Right ventricle myocardium superior (tissue), 1 donor: ENCODE measurements at places on chromosomes 3 and 15.

- no peak for DNase-seq
Observed at GRCh38 chr15:68354268-68354667, 76.7 kb downstream of the FEM1B start.

DNA sequence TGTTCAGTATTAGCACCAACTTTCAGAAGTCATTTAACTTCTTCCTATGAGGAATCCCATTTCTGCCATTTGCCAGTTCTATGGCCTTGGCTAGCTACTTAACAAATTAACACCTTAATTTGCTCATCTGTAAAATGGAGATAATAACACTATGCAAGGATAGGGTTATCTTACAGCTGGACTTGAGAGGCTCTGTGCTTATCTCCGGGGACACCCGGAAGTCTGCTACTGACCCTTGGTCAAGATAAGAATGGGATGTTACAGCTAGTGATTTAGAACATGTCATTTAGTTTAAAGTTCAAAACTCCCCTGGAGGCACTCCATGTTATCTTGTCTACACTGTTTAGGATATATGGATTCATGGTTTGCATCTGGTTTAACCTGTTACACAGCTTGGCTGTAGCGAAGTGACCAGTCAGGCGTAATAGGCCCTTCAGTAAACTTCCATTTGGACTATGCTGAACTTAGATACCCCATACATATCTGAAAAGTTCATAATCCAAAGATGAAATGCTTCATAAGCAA is 156.0 kb upstream of the CD96 start:
- no peak for DNase-seq

DNA sequence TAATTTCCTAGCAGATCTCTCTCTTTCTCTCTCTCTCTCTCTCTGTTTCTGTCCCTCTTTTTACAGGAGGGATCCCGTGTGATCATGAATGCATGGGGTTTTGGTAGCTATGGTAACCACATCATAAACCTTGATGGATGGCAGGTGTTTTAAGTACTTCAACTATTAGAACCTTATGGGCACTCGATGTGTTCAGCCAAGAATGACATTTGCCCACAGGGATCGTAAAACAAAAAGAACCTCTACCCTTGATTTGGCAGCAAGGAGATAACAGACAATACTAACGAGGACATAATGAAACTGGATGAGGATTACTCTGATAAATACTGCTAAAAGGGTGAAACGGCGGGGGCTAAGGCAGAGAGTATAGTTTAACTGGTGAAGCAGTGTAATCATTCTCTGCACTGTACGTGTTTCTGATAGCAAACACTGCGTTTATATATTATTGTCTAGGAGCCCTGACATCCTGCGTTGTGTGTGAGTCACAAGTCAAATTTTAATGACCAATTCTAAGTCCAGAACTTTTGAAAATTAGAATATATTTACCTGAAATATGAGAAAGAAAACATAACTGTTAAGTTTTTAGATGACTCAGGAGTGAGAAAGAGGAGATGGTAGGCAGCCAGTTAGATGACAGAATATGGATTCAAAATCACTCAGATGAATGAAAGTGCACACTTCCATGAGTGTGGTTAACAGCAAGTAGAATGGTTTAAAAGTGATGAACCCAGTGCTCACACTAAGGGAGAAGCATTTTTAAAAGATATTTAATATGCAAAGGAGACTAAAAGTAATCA is 80.3 kb downstream of the OTOL1 start:
- no peak for DNase-seq

- DNase-seq: no peak
Observed at GRCh38 chr15:39448409-39448808, 132.5 kb upstream of the THBS1 start.

DNA sequence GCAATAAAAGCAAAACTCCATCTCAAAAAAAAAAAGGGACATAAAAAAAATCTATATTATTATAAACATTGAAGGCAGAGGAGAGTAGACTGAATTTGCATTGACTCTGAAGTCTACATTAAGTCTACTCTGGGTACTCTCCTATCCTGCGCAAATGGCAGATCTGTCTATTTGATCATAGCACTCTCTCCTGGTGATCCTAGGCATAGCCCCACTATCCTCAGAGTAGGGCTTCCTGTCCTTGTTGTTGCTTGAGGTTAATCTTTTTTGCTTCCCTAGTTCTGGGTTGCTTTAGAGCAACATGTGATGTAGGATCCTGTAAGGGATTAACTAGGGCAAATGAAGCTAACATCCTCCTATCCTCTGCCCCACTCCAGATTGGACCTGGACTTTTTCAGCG is 82.1 kb upstream of the LRRFIP2 start:
- no peak for DNase-seq

- no peak for DNase-seq
Observed at GRCh38 chr3:161219495-161219894, 1.6 kb upstream of the NMD3 start.

DNA sequence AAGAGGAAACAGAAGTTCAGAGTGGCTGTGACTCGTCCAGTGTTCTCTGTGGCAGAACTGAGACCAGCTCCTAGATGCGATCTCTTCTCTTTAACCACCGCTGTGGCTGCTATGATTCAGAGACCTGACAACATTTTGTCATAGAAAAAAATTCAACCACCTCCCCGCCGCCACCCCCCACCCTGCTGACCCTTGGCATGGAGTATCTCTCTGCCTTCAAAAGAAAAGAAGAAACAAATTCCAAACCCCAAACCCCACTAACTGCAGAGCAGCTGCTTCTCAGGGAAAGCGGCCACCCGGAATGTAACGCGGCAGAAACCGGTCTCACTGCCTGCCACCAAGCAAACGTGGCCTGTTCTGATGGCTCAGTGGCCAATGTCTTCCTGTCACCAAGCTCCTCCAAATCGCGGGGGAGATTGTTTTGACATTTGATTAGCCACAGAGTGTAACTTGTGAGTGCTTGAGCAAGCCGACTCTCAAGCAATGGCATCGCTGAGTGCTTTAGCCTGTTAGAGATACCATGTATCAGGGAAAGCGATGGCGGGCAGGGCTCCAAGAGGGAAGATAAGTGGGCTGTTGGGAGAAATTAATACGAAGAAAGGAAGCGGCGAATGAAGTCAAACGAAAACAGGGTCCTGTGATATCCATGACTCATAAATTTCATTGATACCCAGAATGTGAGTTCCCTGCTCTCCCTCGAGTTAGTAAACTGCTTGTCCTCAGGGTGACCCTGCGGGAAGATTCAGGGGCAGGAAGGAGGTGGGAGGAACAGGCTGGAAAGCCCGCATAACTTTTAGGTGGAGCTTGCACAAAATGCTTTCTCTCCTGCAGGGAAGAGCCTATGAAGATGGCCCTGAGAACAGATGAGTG is 44.8 kb upstream of the TLE3 start:
- DNase-seq: peak; percentile 80

DNA sequence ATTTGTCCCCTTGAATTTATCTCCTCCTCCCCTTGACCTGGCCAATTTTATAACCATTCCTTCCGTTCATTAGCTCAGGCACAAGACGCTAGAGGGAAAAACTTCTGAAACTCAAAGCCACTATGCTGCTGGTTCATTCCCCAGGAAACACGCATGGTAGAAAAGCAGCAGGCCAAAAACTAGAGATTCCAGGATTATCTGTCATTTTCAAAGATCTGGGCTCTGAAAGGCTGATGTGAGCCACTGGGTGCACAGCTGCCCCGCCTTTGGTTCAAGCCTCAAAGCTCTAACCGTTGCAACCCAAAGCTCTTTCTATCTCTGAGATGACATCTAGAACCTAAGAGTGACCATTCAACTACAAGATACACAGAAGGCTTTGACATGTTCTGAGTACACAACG is 6.1 kb downstream of the ANP32A start:
- no peak for DNase-seq

- no peak for DNase-seq
Observed at GRCh38 chr15:31360158-31360561, 33.5 kb downstream of the KLF13 start.

DNA sequence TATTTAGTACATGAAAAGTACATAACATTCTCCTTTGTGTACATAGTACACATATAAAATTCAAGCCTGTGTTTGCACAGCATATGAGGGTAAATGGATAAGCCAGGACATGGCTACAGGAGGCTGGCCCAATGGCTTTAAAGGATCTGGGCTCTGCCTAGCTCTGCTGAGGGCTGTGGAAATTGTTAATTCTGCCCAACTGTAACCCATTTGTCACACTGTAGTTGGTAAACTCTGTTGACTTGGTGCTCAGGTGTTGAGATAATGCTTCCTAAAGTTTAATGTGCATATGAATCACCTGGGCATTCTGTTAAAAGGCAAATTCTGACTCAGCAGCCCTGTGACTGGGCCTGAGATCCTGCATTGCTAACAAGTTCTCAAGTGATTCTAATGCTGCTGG is 196.5 kb upstream of the ZPLD1 start:
- no peak for DNase-seq

DNA sequence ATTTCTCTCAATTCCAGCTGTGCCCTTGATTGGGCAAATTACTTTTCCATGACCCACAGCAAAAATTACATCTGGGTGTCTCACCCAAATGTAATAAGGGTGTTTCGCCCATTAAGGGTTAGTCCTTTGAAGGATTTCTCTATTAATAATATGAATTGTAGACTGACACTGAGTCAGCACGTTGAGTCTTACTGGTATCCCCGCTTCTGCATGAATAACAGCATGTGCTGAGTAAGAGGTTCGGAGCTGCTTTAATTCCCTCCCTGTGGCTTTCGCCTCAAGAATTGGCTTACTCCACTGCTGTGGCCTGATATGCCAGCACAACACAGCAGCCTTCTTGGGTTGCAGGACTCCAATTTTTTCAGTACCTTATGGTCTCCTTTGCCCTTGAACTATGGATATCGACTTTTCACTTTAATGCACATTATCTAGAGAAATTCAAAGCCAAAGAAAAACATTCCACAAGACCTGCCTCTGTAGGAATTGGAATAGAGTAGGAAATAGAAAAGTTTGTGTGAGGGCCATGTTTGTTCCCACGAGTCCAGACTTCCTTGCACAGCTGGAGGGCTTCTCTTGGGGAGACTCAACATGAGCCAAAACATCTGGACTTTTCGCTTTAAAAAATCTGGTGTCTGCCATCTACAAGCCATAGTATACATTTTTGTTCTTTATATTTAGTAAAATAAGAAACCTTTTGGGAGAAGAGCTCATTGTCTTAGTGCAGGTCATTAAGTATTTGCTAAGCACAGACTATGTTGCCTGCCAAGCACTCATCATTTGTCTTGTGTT is 20.7 kb upstream of the ERC2 start:
- DNase-seq: no peak

- DNase-seq: peak; percentile 51
Observed at GRCh38 chr15:39248204-39248603, 332.7 kb upstream of the THBS1 start.

DNA sequence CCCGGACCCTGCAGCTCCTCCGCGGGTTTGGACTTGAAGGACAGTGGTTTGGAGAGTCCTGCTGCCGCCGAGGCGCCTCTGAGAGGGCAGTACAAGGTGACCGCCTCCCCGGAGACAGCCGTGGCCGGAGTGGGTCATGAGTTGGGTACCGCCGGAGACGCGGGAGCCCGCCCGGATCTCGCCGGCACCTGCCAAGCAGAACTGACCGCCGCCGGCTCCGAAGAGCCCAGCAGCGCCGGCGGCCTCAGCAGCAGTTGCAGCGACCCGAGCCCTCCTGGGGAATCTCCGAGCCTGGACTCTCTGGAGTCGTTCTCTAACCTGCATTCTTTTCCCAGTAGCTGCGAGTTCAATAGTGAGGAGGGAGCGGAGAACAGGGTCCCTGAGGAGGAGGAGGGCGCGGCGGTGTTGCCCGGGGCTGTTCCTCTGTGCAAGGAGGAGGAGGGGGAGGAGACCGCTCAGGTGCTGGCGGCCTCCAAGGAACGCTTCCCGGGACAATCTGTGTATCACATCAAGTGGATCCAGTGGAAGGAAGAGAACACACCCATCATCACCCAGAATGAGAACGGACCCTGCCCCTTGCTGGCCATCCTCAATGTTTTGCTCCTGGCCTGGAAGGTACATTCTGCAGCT is 634 bp downstream of the MINDY2 start:
- peak; percentile 67 for DNase-seq

DNA sequence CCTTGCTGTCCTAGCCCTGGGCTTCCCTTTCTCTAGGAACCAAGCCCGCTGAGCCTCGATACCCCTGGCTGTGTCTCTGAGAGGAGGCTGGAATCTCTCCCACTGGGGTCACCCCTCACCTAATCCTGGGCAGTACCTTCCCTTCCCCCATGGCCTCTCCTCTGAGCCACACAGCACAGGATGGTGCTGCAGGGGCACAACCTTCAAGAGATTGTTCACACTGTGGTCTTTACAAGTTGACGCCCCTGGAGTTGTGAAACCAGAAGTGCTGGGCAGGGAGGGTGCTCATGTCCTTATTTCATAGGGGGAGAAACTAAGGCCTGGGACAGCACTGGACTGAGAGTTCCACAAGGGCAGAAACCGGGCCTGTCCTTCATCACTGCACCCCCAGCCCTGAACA is 70.9 kb upstream of the TMEM115 start:
- no peak for DNase-seq

- no peak for DNase-seq
Observed at GRCh38 chr3:133460809-133461208, 61.0 kb downstream of the BFSP2 start.

GRCh38 chr3:126732281-126733060 is 28.4 kb downstream of the CHCHD6 start:
- no peak for DNase-seq

- DNase-seq: no peak
Observed at GRCh38 chr3:45104715-45105711, 41.2 kb downstream of the CDCP1 start.

GRCh38 chr3:24688446-24689148 is 193.9 kb upstream of the THRB start:
- no peak for DNase-seq

DNA sequence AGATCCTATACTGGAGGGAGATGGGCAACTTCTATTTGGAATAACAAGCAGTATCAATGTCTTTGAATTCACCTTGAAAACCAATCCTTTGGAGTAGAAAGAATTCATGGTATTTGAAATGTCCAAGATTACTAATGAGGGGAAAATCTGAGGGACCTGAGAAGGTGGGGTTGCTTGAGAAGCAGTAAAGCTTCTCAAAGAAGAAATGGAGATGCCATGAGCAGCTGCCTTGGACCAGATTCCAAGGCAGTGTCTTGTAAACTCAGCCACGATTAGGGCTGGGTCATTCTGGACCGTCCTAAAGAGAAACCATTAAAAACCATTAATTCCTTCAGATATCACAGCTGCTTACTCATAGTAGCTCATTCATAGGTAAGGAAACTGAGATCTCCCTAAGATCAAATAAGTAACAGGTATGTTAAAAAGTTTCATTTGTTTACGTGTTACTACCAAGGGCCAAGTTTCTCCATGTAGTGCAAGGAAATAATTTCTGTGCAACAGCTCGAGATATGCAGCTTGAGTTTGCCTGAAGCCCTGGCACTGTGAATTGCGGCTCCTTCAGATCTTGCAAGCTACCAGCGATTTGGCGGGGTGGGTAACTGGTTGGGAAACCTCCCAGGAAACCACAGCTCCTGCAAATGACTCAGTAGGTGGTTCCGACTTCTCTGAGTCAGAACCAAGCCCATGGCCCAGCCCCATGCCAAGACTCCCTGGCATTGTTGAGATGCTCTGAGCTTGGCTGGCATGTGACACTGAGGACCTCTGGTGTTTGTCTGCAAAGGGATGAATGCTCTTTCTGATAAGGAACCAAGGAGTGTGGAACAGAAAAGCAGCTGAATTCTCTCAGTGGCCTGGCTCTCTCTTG is 296.8 kb downstream of the RORA start:
- peak; percentile 43 for DNase-seq

GRCh38 chr15:71066983-71067382 is 48.3 kb upstream of the THSD4 start:
- no peak for DNase-seq

GRCh38 chr3:167843481-167843880 is 108.0 kb downstream of the SERPINI1 start:
- DNase-seq: no peak
